ENCODE measurements at places on chromosomes 1 and 21. TPM values are rescaled to one million over a fixed set of nuclear protein-coding genes. Genes with fewer than 3 reads are reported as not detected.

GRCh38 chr1:115176189-115176588 lies 86.9 kb upstream of the TSPAN2 start:
- H3K27me3 ChIP-seq = no peaks in the 10 kb centered on the region
- H3K27ac ChIP-seq = no peak overlapping the region
- H3K36me3 ChIP-seq = no peaks in the 10 kb centered on the region
- DNase-seq = no peak

DNA sequence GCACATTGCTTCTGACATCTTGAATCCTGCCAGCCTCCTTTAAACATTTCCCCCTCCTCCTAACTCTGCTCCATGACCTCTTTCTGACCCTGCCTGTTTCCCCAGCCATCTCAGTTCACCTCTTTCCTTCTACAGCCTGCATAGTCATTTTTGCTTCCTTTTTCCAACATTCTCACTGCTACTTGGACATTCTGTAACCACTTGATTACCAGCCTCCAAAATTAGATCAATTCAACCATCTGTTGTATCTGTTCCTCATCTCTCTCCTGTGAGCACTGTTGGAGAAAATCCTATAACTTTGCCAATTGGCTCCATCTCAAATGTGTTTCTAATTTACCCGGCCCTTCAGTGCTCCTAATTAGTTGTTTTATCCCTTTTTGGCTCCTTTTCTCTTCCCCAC lies 27.5 kb upstream of the GPR88 start:
- H3K36me3 ChIP-seq = no peaks in the 10 kb centered on the region
- H3K27me3 ChIP-seq = no peaks in the 10 kb centered on the region
- no peak overlapping the region for H3K27ac ChIP-seq
- no peaks in the 10 kb centered on the region for H3K4me1 ChIP-seq
- H3K4me3 ChIP-seq = no peak overlapping the region

DNA sequence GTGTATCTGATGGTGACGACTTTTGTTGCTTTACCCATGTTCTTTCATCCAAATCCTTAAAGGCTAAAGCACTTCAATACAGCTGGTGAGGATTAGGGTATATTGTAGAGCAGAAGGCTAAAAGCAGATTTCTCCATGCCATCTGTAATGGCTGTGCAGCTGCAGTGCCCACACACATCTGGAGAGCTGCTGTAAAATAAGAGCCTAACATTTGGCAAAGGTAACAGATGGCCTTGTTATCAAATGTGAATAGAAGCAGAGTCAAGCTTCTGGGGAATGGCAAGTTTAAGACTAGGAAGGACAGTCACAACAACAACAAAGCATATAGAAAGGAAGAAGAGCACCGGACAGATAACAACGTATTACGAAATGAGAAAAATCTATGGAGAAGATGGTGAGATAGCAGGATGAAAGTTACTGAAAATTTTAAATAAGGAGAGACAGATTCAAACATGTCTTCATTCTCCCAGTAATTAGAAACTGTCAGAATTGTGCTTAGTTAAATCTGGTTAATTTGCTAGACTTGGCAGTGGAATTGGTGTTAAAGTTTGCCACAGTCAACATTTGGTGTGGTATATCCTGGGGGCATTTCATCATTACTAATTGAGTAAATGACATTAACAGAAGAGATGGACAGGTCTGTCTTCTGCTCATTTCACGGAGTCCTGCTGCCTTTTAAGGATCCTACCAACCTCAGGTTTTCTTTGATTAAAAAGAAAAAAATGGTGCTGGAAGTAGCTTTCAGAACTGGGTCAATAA lies 1093.2 kb downstream of the ADGRL2 start:
- DNase-seq = no peak
- H3K36me3 ChIP-seq = no peaks in the 10 kb centered on the region
- no peaks in the 10 kb centered on the region for H3K27me3 ChIP-seq
- no peak overlapping the region for H3K27ac ChIP-seq

- no peak overlapping the region for H3K27ac ChIP-seq
- no peaks in the 10 kb centered on the region for H3K36me3 ChIP-seq
- H3K4me3 ChIP-seq = peak overlapping the region; percentile 76
- no peaks in the 10 kb centered on the region for H3K27me3 ChIP-seq
These were observed 491 bp upstream of the RAP1A start for GRCh38 chr1:111618961-111619634.

- no peaks in the 10 kb centered on the region for H3K36me3 ChIP-seq
- H3K27ac ChIP-seq = no peak overlapping the region
- H3K27me3 ChIP-seq = peaks cover 36% of the 10 kb centered on the region
- no peaks in the 10 kb centered on the region for H3K4me1 ChIP-seq
- DNase-seq = peak; percentile 60
These were observed 95.7 kb downstream of the RHOU start for GRCh38 chr1:228830954-228831481.

The CTSS gene
- total RNA-seq = 2.5 TPM

The WDTC1 gene
- total RNA-seq = 24.0 TPM

The FALEC gene
- total RNA-seq = not detected

The FAM76A gene
- total RNA-seq = 10.2 TPM

The DCST1 gene
- not detected for total RNA-seq

All from GM23248 (cell line).